Urinary bladder (tissue), 4 donors: ENCODE measurements at places on chromosomes 3 and 15. TPM values are rescaled to one million over a fixed set of nuclear protein-coding genes. Genes with fewer than 3 reads are reported as not detected.

DNA sequence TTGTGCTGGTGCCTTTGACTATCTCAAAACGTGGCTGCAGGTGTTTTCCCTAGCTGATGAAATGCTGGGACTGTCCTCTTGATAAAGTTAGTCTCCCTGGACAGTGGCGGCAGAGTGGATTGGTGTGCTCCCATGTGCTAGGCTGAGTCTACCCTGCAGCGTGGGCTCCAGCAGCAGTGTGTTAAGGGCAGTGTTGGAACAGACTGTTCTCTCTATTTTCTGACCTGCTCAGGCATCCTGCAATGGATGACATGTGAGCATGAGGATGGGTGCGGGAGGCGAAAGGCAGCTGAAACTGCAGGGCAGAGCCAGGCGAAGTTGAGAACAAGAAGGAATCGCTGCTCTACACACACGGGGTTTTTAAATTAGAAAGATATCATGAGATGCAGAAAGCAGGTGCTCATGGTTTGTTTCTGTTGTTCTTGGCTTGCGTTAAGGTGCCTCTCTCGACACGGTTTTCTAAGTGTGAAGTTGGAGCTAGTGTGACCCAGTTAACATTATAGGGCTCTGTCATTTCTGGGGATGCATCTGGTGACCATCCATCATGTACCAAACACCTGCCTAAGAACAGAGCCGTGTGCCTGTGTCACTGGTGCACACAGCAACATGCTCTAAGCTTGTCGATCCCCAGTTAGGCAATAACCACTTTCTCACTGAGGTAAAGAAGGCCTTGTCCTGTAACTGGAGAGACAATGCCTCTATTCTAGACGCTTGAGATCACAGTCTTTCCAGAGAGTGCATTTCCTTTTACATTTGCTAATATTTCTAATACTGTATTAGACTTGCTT lies 44.3 kb downstream of the SLCO3A1 start:
- DNase-seq = no peak

DNA sequence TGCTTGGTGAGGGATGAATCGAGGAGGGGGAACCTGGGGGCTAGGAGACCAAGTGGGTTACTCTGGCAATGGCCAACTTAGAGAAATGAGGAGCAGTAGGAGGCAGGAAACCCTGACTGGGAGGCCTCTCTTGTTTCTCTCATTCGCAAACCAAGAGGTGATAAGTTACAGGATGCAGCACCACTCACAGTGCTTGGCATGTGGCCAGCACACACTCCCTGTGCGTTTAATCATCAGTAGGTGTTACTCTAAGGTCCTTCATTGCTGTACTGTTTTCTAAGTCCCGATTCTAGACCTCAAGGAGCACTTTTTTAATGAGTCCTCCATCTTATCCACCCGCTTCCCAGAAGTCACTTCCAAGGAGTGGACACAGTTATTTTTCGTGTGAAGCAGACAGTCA lies 314.1 kb upstream of the TRIM42 start:
- no peak for DNase-seq

DNA sequence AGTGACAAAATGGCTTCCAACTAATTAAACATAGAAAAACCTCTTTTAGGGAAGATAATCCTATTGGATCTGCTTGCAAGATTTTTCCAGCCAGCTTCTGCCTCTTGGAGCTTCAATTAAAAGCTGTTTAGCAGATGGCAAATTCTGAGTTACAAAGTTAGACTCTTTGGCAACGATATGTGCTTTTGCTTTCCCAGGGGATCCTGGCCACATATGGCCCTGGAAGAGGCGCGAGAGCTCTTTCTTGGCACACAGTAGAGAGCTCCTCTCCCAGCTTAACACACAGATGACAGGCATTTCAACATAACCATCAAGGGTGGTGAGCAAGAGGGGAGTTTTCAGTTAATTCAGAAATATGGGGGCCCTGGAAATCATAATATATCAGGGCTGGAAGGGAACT lies 41.6 kb upstream of the GALNT15 start:
- no peak for DNase-seq

DNA sequence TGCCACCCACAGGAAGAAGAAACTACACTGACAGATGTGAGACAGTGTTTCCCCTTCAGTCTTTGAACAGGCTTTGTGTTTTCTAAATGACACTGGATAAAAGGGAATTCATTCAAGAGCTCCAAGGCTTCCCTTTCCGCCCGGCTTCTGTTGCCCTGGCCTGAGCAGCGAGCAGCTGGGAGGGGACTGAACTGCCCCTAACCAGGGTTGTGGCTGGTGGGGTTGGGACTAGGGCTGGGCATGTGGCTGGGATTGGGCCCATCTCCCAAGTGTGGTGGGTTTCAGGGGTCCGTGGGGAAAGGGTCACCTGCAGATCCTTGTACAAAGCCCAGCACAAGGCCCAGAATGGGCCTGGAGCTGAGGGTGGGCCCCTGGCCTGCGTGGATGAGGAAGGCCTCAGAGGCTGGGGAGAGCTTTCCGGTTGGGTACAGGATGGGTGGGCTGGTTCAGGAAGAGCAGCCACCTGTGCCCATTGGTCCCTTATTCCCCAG lies 10.4 kb downstream of the VILL start:
- no peak for DNase-seq

The ADAMTSL3 gene
- total RNA-seq = 56.9 TPM

The SEMA3G gene
- total RNA-seq = 7.6 TPM

DNA sequence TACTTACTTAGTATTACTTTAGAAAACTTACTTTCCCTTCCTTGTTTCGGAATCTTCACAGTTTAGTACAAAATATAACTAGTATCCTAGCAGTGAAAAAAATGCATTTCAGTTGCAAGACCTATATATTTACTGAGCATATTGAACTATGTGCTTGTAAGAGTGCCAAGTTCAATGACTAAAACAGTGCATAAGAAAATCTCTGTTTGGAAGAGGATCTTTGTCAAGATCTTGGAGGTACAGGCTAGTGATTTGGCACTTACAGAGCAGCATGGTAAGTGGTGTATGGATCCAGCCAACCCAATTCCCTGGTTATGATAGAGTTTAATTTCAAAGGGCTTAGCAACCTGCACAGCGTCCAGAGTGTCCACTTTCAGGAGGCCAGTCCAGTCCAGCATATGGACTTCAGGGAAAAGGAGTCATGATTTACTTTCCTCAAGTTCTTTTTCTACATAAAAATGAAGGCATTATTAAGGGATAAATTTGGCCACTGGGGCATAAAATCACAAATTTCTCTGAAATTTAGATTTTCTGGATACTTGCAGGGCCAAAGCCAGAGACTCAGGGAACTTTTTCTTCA lies 625.8 kb upstream of the BCHE start:
- no peak for DNase-seq

GRCh38 chr15:81257435-81257834 lies 60.8 kb downstream of the IL16 start:
- DNase-seq = no peak

The KNL1 gene
- total RNA-seq = 39.5 TPM

- DNase-seq = no peak
Observed at GRCh38 chr15:66734961-66735908, 33.2 kb downstream of the SMAD6 start.

The ELP6 gene
- 18.9 TPM for total RNA-seq

- DNase-seq = no peak
Observed at GRCh38 chr15:40968290-40969085, 15.2 kb downstream of the CHAC1 start.

The INSYN1 gene
- total RNA-seq = 7.3 TPM

DNA sequence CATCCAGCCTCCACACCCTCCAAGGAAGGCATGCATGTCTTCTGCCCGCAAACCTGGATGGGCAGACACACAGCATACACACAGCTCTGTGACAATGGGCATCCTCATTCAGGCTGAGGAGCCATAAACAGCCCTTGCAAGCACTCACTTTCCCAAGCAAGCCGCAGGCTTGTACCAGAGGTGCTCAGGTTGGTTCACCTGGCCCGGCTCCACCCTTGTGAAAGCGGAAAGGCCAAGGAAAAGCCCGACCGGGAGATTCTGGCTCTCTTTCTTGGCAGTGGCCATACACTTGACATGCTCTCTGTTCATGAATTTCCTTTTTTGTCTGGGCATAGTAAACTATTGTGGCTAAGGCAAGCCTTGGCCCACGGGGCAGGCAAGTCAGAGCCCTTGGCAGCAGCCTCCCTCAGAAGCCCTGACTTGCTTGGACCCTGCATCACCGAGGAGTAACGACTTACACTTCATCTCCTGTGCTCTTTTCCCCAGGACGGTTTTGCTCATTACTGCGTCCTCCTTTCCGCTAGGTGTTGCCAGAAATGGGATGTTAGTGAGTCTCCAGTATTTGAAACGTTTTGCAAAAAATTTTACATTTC lies 74.6 kb upstream of the BNC1 start:
- DNase-seq = no peak

The HIGD2B gene
- not detected for total RNA-seq

The ATP13A5 gene
- not detected for total RNA-seq

GRCh38 chr15:88463870-88464532 lies 3.2 kb downstream of the MRPL46 start:
- DNase-seq = no peak

The TGM4 gene
- total RNA-seq = not detected

GRCh38 chr3:187743195-187744141 lies 1.8 kb downstream of the BCL6 start:
- DNase-seq = no peak

The TEX9 gene
- 17.3 TPM for total RNA-seq

The ASTE1 gene
- 9.8 TPM for total RNA-seq

The ILDR1 gene
- total RNA-seq = 1.2 TPM

DNA sequence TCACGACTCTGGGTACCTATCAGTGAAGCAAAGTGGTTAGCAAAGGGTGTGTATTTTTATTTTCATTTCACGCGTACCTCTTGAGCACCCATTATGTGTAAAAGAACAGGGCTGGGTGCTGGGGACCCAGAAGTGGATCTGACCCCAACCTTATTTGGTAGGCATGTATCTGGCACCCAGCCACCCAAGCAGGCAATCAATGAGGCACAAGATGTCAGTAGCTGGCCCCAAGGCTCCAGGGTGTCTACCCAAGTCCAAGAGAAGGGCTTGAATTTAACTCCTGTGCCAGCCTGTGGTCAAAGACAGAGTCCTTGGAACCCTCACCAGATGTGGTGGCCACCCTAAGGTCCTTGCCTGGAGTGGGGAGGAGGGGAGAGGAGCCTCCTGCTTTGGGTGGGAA lies 5.7 kb downstream of the PLEKHO2 start:
- no peak for DNase-seq

- no peak for DNase-seq
Observed at GRCh38 chr15:73691396-73691795, 7.2 kb downstream of the CD276 start.

DNA sequence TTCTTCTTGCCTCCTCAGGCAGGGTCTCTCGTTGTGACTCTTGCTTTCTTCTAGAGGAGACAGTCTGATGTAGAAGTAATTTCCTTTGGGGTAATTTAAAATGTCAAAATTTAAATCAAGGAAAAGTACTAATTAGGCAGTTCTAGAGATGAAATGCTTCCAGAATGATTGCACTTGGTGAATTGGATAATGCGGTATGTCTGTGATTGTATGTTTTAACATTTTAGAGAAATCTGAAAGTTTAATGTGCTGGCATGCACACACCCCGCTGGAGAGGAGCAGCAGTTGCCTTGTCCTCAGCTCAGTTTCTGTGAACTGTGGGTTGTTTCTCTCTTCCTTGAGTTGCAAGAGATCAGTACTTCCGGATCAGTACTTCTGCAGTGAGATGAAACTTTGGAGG lies 322.9 kb upstream of the CTDSPL start:
- DNase-seq = no peak

The SPATA12 gene
- not detected for total RNA-seq

- no peak for DNase-seq
Observed at GRCh38 chr3:60767536-60767935, 483.7 kb downstream of the FHIT start.

The GORASP1 gene
- total RNA-seq = 28.2 TPM

The IGSF10 gene
- total RNA-seq = 23.2 TPM

DNA sequence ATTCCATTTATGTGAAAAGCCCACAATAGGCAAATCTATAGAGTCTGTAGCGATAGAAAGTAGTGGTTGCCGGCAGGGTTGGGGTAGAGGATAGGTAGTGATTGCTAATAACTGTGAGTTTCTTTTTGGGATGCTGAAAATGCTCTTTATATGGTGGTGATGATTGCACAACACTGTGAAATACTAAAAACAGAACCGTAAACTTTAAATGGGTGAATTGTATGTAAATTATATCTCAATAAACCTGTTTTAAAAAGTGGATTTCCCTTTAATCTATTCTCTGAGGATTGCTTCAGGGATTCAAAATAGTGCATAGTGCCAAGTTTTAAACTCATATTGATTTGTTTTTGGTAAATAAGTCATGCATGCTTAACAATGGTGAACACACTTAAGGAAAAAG lies 140.2 kb downstream of the LPP start:
- DNase-seq = no peak

GRCh38 chr3:120855665-120856437 lies 52.2 kb upstream of the STXBP5L start:
- peak; percentile 17 for DNase-seq

GRCh38 chr3:106985721-106986120 lies 391.5 kb upstream of the CCDC54 start:
- no peak for DNase-seq

GRCh38 chr3:166177130-166177529 lies 339.9 kb upstream of the BCHE start:
- DNase-seq = no peak

GRCh38 chr3:50340448-50341329 lies at the start of gene RASSF1:
TSS of gene RASSF1 (minus strand) at chr3:50340836. CDS start at chr3:50340805, 31 bp downstream.
- DNase-seq = no peak

GRCh38 chr15:85543741-85544155 lies 163.3 kb downstream of the AKAP13 start:
- no peak for DNase-seq

- no peak for DNase-seq
Observed at GRCh38 chr3:24853685-24854490, 359.2 kb upstream of the THRB start.

The CLCN2 gene
- total RNA-seq = 4.7 TPM

GRCh38 chr3:159619341-159619885 lies 369.2 kb upstream of the IL12A start:
- no peak for DNase-seq

- no peak for DNase-seq
Observed at GRCh38 chr15:69910514-69910913, 187.2 kb downstream of the TLE3 start.

DNA sequence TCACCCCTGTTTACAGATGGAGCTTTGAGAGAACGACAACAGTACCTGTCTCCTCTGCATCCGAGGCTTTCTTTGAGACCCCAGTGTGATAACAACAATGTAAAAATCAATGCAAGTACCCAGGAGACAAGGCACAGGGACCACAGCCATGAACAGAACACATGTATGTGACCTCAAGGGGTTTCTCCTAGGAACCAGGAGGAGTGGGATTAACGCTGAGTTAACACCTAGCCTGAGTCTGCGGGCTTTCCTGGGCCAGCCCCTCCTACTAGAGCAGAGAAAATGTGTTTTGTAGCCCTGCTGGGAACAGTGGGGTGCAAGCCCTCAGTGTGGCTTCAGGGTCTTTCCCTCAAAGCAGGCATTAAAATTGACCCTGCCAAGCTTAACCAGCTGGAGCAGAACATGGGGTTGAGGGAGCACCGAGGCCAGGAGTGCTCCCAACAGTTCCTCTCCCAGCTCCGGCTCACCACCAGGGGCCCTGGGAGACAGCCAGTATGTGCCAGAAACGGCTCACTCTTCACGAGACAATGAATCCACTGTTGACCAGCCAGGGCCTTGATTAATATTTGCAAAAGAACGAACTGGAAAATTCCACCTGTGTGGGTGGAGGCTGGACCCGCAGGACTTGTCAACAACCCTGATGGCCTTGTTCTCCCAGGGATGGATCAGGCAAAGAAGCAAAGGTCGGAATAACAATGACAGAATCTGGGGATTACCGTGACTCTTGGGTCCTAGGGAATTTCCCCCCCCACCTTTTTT lies 3.6 kb downstream of the CHDH start:
- DNase-seq = peak; percentile 14

The RPL32 gene
- total RNA-seq = 2,355 TPM

The ALDH1A3 gene
- 11.2 TPM for total RNA-seq

- DNase-seq = no peak
Observed at GRCh38 chr3:71565976-71566375, 17.6 kb downstream of the FOXP1 start.
